ENCODE measurements at places on chromosomes 7 and 10.

DNA sequence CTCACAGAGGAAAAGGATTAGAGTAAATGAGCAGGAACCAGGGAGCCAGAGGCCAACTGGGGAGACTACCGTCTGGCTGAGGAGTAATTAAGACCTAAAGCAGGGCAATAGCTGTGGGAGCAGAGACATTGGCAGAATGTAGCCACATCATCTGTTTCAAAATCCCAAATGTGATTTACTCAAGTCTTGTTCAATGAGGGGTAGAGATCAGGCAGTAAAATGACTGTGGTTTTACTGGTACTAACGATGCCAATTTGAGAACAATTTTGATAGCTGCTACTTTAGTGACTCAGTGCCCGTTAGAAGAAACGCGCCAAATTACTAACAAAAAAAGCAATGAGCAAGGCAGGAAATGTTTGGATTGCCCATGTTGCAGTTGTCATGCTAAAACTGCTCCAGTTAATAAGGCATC lies 12.7 kb upstream of the MIOS start:
- no peak for DNase-seq
- H3K4me3 ChIP-seq, result no peak overlapping the region
- no peaks in the 10 kb centered on the region for H3K27me3 ChIP-seq
- peaks cover 4% of the 10 kb centered on the region for H3K4me1 ChIP-seq

DNA sequence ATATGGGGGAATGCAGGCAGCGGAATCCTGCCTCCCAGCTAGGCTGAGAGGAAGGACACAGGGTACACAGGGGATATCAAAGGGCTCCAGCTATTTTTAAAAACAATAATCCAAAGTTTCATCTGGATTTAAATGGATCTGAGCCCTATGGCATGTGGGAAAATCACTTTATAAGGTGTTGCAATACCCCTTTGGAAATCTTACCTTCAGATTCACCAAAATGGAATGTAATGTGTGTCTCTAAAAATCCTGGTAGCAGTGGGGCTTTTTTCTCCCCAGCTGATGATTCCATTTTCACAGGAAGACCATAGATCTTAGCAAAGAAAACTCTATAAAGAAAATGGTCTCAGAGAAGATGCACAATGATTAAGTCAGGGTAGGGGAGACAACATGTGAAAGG lies 722.2 kb downstream of the PARD3 start:
- H3K4me3 ChIP-seq, result no peak overlapping the region
- H3K36me3 ChIP-seq, result peaks cover 7% of the 10 kb centered on the region
- H3K27me3 ChIP-seq, result no peaks in the 10 kb centered on the region
- no peak for DNase-seq

- no peak overlapping the region for H3K4me3 ChIP-seq
- DNase-seq, result peak; percentile 9
- H3K4me1 ChIP-seq, result peaks cover 1% of the 10 kb centered on the region
- no peaks in the 10 kb centered on the region for H3K27me3 ChIP-seq
- H3K27ac ChIP-seq, result no peak overlapping the region
- H3K36me3 ChIP-seq, result peaks cover 27% of the 10 kb centered on the region
These were observed 26.3 kb upstream of the PWWP2B start for GRCh38 chr10:132370426-132371340.

DNA sequence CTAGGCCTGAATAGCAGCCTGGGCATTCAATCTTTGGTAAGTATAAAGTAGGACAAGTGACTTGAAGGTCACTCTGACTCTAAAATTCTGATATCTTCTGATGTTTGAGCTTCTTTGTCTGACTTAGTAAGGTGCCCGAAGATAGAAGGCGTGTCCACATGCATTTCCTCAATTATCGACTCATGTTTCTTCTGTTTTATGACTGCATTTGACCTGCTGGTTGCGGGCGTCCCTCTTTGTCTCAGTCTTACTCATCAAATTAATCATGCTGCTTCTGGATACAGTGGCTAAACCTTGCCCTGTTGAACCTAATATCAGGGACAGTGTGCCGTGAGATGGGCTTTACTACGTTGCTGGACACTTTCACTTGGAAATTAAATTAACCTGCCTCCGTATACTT lies 534.1 kb downstream of the SDK1 start:
- no peaks in the 10 kb centered on the region for H3K36me3 ChIP-seq
- H3K4me3 ChIP-seq, result no peak overlapping the region
- H3K4me1 ChIP-seq, result no peaks in the 10 kb centered on the region
- no peaks in the 10 kb centered on the region for H3K27me3 ChIP-seq
